ENCODE measurements at places on chromosomes 3 and 15.

DNA sequence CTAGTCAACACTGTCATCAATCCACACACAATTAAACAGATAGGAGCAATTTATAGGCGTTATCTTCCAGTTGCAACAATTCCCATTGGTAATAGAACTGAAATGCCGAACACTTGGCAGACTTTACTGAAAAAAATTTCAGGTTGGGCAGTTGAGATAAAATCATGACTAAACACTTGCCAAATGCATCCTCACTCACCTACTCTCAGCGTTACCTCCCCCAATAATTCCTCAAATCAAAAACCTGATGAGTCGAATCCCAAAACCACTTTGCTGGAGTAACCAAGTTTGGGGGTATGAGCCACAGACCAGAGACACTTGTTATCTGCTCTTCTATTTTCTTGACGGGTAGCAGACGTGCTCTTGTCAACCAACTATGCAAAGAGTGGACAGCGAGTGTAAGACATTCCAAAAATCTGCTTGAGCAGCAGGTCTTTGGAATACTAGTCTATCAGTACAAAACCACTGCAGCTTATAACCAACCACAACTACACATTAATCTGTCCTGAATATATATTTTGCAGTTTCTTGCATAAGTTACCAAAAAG, 30.3 kb downstream of the PPP1R2 start:
- DNase-seq: no peak

DNA sequence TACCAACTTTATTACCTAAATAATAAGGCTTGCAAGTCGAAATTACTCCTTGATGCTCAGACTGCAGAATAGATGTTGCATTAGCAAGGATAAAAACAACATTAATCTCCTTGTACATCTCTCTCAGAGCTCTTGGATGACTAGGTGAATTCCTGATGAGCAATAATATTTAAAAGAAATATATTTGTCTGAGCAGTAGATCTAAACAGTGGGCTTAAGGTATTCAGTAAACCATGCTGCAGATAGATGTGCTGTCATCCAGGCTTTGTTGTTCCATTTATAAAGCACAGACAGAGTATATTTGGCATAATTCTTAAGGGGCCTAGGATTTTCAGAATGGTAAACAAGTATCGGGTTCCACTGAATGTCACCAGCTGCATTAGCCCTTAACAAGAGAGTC, 257.1 kb downstream of the TUSC7 start:
- no peak for DNase-seq

- no peak for DNase-seq
These were observed 123.6 kb upstream of the MLF1 start for GRCh38 chr3:158447408-158447807.

DNA sequence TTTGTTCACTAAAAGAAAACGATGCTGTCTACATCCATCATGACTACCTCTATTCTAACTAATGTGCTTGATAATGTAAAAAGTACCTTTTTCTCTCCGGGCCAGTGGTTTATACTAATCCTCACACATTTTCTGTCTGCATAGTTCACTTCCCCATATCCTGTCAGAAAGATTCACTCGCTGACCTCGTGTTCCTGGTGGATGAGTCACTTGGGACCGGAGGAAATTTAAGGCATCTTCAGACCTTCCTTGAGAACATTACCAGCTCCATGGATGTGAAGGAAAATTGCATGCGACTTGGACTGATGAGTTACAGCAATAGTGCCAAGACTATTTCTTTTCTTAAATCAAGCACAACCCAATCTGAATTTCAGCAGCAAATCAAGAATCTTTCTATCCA, 33.8 kb downstream of the COL6A5 start:
- DNase-seq: no peak

DNA sequence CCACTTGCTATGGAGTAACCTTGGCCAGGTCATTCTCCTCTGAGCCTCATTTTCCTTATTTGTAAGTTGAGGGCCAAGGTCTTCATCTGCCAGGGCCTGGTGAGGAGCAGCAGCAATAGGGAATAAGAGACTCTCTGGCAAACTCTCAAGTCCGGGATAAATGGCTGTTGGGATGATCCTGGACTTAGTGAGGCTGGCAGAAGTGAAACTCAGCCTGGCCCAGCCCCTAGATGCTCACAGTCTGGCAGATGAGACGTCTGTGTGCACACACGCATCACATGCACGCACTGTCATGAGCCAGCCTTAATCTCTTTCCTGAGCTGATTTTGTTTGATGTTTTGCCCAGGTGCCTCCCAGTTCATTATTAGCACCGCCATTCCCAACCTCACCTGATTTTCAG, 26.8 kb downstream of the SLC6A6 start:
- no peak for DNase-seq

DNA sequence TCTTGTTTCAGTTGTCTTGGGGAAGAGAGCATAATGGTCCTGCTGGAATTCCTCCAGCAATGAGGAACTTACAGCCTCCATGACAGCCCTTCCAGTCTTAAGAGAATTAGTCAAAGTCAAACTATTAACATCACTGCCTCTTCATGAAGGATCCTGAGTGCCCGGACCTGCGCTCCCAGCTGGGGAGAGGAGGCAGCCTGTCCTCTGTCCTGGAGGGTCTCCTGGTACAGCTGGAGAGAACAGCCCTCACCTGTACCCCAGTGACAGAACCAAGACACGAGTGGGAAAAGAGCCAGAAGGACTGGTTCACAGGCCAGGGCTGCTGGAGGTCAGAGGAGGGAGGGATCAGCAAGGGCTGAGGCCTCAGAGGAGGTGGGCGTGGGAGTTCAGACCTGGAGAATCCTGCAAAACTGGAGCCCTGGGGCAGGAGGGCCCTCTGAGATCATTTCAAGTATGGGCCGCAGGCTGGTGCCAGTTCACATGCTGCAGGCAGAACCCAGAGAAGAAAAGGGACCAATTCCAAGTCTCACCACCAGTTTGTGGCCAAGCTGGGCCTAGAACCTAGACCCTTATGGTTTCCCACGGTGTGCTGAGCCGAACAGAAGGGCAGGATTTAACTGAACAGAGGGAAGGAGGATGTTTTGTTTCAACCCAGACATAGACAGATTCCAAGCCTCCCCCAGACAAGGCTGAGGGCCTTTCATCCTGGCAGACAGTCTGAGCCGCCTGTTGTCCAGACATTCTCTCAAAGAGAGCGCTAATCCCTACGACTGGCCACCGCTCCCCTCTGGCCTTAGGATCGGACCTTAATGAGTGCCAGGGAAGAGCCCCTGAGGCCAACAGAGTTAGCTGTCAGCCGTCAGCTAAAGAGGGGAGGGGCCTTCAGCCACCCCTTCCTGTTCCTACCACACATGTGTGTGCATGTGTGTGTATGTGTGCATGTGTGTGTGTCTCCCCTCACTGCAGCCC, 18.2 kb downstream of the LOXL1 start:
- DNase-seq: no peak

- no peak for DNase-seq
These were observed 20.2 kb upstream of the IMPG2 start for GRCh38 chr3:101340591-101340990.

- peak; percentile 5 for DNase-seq
These were observed 36.6 kb upstream of the CHL1 start for GRCh38 chr3:159974-160373.

- peak; percentile 61 for DNase-seq
These were observed 20.6 kb upstream of the EPHB3 start for GRCh38 chr3:184540777-184541681.

DNA sequence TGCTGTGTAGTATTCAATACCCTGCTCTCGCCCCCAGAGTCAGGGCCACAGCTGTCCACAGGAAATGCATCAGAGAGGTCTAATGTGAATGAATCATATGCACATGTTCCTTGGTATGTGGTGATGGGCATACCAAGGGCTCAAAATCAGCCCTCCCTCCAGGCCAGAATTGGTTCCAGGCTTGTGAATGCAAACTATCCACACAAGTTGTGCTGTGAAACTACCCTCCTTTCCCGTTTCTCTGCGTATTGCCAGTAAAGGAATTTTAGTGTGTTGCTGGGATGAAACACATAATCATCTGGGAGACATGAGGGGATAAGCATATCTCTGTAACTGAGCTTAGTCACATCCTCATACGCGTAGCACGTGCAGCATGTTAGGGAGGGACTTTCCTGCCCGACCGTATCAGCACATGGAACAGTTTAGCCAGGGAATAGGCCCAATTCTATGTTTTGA, 9.2 kb upstream of the MME start:
- DNase-seq: no peak

DNA sequence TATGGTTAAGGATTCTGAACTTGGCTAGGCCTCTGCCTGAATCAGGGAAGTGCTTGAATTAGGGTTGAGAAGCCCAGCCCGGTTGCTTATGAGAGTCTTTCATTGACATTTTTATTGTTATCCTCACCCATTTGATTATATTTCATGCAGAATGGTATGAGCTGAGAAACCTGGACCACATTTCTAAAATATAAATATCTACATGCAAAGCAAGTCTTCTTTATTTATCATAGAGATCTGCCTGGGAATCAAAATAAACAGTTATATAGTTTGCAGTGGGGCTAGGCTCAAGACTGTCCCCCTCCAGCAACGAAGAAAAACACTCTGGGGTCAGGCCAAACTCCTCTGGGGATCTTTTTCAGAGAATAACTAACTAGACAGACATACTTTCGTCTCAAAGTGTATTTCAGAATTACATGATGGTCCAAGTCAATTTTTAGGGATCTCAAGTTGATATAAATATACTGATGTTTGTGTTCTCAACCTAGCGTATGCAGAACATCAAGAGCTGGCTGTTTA, 675.4 kb upstream of the NR2F2 start:
- no peak for DNase-seq

GRCh38 chr15:54149115-54149531, 170.9 kb downstream of the UNC13C start:
- peak; percentile 20 for DNase-seq

- DNase-seq: no peak
These were observed 378.6 kb downstream of the MAGI1 start for GRCh38 chr3:65660000-65660598.

- DNase-seq: peak; percentile 21
These were observed 170.8 kb downstream of the IGSF11 start for GRCh38 chr3:118863731-118864322.

DNA sequence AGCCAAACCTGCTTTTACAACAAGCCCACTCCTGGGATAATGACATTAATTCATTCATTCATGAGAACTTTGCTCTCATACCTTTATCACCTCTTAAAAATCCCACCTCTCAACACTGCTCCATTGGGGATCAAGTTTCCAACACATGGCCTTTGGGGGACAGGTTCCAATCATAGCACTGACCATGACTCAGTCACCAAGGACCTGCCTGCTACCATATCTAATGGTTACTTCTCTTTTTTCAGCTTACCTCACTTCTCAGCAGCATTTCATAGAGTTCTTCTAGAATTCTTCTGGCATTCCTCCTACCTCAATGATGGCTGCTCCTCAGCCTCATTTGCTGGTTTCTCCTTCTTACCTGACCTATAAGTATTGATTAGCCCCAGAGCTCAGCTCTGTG, 36.9 kb upstream of the RYK start:
- DNase-seq: no peak

- DNase-seq: peak; percentile 82
These were observed 25.5 kb downstream of the ASB7 start for GRCh38 chr15:100627789-100628395.

DNA sequence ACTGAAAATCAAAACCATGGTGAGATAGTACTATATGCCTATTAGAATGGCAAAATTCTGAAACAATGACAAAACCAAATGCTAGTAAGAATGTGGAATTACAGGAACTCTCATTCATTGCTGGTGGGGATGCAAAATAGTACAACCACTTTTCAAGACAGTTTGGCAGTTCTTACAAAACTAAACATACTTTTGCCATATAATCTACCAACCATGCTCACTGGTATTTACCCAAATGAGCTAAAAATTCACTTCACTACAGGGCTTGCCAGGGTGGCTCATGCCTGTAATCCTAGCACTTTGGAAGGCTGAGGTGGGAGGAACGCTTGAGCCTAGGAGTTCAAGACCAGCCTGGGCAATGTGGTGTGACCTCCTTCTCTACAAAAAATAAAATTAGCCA, 40.0 kb downstream of the MYO9A start:
- no peak for DNase-seq

- DNase-seq: peak; percentile 28
These were observed 1.8 kb downstream of the CLASP2 start for GRCh38 chr3:33716227-33716626.

GRCh38 chr3:118628704-118629341, 405.8 kb downstream of the IGSF11 start:
- peak; percentile 63 for DNase-seq

DNA sequence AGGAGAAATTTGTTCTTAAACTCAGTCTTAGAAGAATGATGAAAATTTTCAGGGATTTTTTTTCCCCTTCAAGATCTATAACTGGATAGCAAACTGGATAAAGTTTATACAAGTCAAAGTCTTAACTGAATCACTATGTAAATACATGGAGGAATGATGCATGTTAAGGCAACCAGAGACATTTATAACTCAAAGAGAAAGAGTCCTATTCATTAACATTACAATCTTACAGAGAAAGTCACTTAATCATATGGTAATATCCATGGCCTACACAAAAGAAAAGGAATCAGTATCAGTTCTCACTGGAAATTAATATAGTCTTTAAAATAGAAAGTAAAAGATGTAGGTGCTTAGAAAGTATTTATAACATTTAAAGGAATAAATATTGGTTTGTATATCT, 869.1 kb downstream of the TBL1XR1 start:
- no peak for DNase-seq

DNA sequence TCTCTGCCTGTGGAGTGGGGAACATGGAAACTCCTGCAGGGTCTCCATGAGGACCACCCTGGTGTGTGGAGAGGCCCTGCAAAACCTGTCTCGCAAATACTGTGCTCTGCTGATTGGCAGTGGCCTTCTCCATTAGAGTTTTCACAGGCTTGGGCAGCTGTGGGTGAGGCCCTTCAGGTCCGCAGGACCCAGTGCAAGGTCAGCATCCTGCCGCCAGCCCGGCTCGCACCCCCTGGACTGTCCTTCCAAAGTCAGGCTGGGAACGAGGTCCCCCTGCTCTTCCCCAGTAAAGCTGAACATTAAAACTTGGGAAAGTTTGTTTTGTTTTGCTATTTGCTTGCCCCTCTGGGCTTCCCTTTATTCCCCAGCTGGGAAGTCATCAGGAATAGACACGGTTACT, 85.0 kb upstream of the PLXNA1 start:
- no peak for DNase-seq

DNA sequence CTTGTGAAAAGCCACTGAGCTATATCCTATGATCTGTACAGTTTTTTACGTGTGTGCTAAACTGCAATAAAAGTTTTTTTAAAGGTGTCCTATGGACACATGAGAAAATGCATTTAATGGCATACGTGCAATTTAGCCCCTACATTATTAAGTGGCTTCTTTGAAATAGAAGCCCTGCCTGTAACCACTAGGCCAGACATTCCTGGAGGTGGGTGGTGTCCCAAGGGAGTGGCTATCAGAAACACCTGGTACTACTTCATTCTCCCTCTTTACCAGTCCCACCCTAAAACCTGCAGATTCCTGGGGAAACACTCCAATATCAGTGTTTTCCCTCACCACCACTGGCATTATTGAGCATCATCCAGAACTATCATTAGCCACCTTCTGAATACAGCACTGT, 100.0 kb downstream of the OXNAD1 start:
- DNase-seq: no peak

DNA sequence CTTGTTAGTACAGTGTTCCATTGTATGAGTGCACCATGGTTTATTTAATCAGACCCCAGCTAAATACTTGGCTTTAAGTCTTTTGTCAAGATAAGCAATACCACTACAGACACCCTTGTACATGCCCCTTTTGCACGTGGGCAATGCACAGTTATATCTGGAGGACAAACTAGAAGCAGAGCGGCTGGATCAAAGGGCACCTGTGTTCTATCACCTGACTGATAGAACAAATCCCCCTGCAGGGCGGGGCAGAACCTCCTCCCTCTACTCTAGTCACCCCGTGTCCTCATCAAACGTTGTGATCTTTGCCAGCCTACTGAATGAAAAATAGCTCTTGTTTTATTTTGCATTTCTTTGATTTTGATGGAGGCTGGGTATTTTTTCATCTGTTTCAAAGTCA, 314.9 kb downstream of the TLE3 start:
- DNase-seq: no peak
